ENCODE measurements at places on chromosomes 2 and 18.
A peak's percentile ranks its signal among the peaks of the same experiment; 100 is the strongest.

- no peak for DNase-seq
These were observed 69.4 kb downstream of the AGAP1 start for GRCh38 chr2:235563056-235563910.

DNA sequence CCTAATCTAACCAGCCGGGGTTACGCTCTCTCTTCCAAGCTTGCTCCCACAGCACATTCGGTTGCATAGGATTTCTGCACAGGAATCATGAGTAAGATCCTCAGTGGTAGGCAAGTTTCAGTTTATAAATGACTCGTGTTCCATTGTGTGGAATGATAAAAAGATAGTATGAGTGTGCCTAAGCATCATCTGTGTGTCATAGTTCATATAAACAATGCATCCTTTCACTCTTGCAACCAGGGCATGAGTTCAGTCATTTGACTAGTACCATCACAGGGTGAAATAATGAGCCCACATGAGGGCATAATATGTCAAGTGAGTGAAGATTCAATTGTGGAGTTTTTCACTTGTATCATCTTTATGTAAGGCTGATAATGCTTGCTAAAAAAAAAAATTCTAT lies 417.1 kb upstream of the CDH2 start:
- DNase-seq = no peak

- peak; percentile 92 for DNase-seq
These were observed 13.1 kb downstream of the DAW1 start for GRCh38 chr2:227884511-227884947.

DNA sequence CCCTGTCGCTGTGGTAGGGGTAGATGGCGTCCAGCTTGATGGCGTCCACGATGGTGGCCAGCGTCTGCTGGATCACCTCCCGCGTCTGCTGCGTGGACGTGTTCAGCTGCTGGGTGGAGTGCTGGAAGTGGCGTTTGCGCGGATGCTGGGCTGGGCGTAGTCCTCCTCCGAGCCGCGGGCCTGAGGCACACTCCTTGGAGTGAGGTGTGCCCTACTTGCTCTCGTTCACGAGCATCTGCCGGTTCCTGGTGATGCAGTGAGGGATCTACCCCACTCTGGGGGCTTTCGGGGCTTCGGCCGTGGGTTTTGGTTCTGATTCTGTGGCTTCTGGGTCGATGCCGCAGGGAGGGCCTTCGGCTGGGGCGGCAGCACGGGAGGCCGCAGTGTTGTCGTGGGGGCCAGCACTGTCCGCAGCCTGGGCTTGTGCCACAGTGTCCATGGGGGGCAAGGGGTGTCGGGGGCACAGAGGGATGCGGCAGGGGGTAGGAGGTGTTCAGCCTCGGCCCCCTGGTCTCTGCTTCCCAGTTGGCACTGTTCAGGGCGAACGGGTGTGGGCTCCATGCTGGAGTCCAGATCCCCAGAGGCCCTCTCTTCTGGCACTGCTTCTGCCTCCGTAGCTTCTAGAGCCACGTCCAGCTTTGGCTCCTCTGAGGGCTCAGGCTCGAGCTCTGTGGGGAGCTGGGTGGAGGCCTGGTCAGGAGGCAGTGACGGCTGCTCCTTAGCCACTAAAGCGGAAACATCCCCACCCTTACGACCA lies 890.6 kb upstream of the LRRTM1 start:
- no peak for DNase-seq

DNA sequence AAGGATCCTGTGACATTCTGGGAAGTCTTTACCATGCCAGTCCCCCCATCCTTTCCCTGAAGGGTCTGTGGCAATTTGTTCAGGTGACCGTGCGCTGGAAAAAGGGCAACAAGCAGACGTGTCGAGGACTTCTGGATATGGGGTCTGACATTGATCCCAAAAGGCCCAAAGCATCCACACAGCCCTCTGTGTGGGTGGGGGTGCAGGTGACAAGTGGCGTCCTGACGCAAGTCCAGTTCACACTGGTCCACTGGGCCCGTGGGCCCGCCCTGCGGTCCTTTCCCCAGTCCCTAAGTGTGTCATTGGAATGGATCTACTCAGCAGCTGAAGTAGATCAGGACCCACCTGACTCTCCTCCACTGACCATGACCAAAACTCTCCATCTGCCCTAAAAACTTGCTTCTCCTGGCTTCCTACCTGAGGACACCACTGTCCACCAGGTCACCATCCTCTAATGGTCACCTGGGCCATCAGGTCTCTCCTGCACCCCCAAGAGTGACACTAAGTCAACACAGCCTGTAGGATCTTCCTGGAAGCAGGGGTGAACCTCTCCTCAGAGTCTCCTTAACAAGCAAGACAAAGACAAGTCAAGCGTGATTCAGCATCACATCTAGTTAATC lies 85.6 kb upstream of the SLC66A3 start:
- no peak for DNase-seq

DNA sequence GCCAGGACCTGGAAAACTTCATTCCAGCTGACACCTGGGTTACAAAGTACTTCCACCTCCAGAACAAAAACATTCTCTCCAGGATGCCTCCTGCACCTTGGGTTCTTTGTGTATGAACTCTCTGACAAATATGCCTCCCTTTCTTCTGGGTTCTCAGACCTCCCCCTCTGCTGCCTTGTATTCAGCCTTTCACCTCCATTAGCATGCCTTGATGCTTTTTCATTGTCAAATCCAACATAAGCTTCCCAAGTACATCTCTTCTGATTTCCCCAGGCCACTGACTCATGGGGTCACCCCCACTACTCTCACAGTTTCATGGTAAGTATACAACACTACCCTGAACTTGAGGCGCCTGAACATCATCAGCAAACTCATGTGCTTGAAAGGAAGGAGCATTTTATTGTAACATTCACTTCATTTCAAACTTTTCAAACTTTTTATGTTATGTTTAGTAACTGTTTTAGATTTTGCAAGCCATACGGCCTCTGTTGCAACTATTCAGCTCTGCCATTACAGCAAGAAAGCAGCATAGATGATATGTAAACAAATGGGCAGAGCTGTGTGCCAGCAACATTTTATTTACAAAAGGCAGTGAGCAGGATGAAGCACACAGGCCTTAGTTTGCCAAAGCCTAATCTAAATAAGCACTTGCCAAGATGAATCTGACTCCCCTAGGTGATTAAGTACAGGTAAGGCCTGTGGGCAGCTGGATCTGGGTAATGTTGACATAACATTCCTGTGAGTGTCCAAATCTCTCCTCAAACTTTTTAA lies 32.5 kb upstream of the MRPS9 start:
- no peak for DNase-seq

GRCh38 chr2:22801970-22802369 lies 583.0 kb upstream of the KLHL29 start:
- no peak for DNase-seq

DNA sequence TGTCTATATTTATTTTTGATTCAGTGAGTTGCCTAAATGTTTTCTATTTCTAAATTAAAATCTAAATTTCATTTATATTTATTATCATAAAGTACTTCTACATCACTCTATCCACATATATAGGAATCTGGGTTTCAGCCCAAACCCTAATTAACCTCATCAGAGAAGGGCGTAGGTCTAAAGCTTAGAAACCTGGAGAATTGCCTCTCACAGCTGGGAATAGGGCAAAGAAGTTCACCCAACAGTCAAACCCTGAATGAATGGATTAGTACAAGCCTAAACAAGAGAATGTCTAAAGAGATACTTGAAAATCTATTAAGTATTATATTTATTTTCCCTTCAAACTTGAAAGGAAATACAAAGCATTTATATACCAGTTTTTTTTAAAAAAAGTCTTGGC lies 26.2 kb downstream of the TFPI start:
- DNase-seq = no peak

DNA sequence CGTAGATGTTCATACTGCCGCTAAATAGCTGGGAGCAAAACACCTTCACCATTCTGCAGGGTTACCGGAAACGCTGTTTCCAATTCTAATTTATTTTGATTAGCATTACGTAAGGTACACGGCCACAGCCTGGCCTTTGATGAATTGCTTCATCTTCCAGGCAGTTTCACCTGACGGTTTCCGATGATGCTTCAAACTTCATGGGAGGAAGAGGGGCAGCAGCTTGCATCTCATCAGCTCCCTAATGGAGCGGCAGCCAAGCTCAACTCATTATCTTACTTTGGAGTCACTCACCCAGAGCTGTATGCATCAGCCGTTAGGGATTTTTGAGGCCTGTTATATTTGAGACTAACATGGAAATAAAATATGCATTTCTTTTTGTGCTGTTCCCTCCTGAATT lies 54.8 kb downstream of the TMEM18 start:
- DNase-seq = no peak

- DNase-seq = no peak
These were observed 547 bp downstream of the SLC35F5 start for GRCh38 chr2:113755835-113756354.

DNA sequence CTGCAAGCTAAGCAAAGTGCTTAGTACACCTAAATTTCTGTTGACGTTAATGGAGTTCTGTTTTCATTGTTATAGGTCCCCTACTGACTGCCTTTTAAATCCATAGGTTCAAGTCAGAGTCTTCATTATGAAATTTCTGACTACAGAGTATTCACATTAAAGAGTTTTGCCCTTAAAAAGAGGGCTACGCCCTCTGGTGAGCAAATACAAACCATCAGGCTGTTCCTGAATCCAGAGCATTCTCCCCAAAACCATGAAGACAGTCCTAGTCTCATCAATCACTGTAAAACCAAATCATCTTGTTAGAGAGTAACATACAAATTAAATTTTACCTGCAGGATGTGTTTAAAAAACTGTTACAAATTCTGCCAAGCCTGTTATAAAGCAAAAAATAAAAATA lies 1091.7 kb downstream of the TDRD15 start:
- DNase-seq = peak; percentile 15

- DNase-seq = no peak
These were observed 101.7 kb upstream of the ZNF521 start for GRCh38 chr18:25453556-25454269.

- DNase-seq = no peak
These were observed 22.3 kb downstream of the MGAT4A start for GRCh38 chr2:98708396-98709186.

GRCh38 chr2:167966937-167967913 lies 280.2 kb downstream of the STK39 start:
- no peak for DNase-seq

GRCh38 chr2:12733846-12734245 lies 17.1 kb downstream of the TRIB2 start:
- DNase-seq = no peak

DNA sequence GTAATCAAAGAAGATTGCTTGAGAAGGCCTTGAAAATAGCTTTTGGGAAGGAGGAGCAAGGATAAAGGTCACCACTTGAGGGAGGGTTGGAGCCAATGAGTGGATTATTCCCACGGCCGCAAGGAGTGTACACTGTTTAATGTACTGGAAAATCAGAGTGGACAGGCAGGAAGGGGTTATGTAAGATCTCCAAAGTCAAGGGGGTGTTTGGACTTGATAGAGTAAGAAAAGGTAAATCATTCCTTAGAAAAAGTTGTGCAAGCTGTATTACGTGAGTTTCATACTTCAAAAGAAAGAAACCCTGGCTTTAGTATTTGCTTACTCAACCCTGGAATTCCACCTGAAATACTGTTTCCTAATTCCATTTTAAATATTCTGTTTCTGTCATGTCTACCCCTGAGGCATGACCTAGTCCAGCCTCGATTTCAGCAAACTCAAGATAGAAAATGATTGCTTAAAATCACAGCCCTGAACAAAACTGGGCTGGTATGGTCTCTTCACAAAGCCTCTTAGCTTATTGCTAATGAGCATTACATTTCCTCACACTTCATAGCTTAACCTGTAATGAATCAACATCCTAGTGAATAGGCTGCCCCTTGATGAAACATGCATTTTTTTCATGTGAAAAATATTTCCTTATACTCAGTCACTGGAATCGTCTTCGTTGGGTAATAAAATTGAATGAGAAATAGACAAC lies 1.1 kb downstream of the MREG start:
- no peak for DNase-seq

All from mesendoderm (in vitro differentiated cells).